CD4-positive, alpha-beta T cell treated with Interleukin-12 subunit alpha and Interleukin-12 subunit beta, for 1 hour (primary cell): ENCODE measurements at places on chromosomes 2 and 18.
A peak's percentile ranks its signal among the peaks of the same experiment; 100 is the strongest.

DNA sequence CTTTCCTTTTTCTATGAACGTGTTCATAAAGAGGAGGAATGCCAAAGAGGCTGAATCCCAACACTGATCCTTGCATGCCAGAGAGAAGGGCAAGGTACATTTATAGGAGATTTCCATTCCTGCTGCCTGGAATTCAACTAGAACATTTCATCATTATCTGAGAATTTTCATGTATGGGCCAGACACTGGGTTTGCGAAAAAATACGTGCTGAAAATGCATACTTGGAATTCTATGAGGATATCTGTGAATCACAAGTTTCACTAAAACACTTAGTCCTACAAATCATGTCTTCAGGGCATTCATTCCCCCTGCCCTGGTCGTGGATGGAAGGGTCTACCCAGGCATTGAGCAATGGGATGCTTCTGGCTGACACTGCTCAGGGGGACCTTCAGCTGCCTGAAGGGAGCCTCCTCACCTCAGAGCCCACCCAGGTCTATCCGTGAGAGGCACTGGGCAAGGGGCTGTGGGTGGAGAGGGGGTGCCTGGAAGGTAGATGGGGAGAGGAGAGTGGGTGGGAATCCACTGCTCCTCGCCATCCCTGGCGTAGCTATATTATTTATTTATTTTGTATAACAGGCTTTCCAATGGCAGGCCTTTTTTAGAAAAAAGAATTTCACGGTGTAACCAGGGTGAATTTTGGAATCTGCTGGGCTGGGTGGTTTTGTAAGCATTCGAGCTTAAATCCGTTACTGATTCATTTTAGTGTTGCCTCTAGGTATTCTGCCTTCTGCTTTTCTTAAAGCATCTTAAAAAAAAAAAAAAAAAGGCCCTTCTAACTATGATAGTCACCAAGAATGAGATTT lies 560.6 kb upstream of the ID2 start:
- no peak for DNase-seq

DNA sequence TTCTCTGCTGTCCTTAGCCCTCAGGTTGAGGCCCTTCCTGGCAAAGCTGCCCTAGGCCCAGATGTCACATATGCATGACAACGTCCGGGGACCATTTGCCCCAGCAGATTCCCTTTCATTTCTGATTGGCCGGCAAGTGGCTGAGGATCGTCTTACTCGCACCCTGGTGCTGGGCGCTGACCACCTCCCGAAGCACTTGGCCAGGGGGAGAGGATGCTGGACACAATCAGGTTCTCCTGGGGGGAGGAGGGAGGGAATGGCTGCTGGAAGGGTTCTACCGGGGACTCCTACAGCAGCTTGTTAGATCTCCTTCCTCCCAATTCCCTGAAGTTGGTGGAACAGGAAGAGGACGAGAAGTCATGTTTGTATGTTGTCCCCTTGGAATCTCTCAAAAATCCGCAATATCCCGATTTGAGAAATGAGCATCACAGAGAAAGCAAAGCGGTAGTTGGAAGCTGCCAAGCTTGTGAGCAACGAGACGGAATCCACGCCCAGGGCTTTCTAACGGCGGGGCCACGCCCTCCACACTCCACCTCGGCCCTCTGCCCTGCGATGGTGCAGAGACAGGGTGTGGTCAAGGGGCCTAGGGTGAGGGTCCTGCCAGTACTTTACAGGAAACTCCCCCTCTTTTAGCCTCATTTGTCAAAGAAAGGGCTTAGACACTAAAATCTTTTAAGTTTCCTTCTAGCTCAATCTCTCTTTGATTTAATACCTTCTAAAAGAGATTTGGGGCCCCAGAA lies 61.8 kb upstream of the YWHAQ start:
- DNase-seq, result peak; percentile 23

GRCh38 chr2:24515335-24515734 lies 24.3 kb downstream of the NCOA1 start:
- DNase-seq, result no peak

GRCh38 chr2:214995409-214995808 lies 143.0 kb downstream of the ABCA12 start:
- no peak for DNase-seq

GRCh38 chr2:84026818-84027217 lies 432.3 kb downstream of the SUCLG1 start:
- no peak for DNase-seq

DNA sequence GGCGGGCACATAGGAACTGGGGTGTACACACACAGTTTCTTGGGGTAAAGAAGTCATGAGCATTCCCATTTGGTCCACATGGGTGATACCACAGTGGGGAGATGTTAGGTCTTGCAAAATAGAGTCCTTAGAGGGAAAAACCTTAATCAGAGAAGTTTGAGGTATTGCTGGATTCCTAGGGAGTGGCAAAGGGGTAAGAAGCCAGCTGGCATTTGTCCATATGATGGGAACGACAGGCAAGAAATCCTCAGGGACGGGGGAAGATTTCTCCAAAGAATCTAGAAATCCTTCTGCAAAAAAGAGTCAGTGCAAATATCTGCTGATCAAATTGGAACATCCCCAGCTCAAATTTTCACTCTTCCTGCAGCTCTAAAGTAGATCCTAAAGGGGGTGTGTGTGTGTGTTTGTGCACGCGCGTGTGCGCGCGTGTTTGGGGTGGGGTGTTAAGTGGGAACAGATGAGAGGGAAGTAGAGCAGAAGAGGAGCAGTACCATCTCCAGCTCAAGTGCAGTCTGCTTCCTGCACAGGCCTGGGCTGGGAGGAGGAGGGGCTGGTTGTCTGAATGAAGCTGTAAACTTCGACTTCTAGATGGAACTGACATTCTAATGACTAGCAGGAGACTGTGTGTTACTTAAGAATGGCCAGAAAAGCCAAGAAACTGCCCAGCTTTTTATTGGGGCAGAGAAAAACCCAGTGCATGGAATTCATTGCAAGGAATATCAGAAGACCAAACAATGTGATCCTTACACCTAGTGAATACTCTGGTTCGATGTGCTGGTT lies 168.0 kb downstream of the SPP2 start:
- DNase-seq, result no peak

- no peak for DNase-seq
Observed at GRCh38 chr2:151842830-151843690, 14.8 kb upstream of the ARL5A start.

- DNase-seq, result no peak
Observed at GRCh38 chr2:113966171-113966570, 76.3 kb downstream of the ACTR3 start.

- DNase-seq, result no peak
Observed at GRCh38 chr2:95539290-95539689, 52.5 kb upstream of the TRIM43 start.

DNA sequence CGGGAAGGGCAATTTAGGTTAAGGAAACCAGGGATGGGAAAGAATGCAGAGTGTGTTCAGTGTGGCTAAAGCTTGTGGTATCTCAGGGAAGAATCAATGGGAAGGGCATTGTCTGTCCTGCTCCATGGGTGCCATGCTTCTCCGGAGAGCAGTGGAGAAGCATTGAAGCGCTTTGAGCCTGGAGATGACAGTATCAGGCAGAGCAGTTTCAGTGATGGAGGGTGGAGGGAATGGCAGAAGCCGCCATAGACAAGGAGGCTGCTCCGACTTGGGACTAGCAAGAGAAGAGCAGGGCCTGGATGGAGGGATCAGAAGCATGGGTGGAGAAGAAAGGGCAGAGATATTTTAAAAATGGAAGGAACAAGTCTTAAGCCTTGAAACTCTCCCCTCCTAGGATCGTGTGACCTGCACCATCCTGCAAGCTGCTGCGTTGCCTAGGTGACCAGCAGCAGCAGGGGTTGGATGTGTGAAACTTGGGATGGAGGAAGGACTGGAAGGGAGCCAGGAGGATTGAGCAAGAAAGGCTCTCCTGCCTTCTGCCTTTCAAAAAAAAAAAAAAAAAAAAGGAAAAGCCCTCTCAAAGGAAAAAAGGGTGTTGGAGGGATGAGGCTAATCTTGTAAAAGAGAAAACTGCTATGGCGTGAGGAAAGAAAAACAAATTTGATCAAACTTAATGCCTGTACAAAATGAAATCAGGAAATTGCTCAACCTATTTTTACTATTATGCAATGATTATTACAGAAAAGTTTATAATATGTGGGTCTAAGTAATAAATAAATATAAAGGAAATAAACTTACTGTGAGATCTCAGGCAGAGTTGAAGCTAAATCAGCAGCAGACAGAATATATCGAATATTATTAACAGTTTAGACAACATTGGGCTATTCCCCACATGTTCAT lies 493.8 kb upstream of the NRP2 start:
- no peak for DNase-seq

DNA sequence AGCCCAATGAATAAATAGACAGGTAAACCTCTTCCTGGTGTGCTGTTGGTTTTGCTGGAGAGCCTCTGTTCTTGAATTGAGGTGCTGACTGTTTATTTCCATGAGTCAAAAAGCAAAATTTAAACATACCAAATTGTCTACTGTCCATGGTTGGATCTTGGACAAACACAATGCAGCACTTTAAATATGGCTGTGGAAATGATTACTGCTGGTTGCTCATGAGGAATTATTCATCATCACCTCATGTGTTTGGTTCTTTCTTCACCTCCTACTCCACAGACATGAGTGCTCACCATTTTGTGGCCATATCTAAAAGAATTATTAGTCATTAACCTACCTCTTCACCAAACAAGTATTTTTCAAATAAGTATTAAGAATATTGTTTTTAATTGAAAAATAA lies 85.3 kb upstream of the GALNT5 start:
- DNase-seq, result no peak

- DNase-seq, result no peak
Observed at GRCh38 chr2:25400169-25400568, 58.4 kb upstream of the DNMT3A start.

DNA sequence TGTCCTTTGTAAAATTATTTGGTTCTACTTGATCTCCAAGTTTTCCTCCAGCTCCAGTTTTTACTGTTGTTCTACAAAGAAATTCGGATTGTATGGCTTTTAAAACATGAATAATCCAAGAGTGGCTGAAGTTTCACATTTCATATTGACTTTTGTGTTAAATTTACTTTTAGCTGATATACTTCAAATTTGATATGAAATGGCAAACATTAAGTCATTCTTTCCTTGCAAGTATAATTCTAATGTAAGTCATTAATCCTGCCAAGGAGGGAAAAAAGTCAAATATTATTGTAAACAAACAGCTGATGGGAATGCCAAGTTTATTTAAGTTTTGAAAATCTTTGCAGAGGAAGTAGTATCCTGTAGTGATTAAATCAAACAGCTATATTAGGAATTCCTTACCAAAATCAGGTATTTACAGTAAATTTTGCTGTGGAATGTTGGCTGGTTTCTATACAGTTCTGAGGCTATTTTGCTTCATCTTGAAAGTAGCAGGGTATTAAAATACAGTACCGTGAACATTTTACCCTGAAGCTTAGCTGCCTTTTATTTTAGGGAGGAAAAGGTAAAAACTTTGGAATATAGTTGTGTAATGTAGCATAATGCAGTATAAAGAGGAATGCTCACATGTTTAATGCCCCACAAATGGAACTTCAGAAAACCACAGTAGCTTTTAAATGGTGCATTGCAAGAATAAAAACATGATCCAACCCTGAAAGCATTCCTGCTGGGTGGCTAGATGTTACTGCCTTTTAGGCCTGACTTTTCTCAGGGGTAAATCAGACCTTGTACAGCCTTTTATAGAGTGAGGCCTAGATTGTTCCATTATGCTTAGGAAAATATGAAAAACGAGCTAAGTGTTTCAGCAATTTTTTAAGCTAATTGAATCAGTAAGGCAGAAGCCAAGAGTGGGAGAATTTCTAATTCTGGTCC lies 62.7 kb upstream of the NT5C1B start:
- no peak for DNase-seq

DNA sequence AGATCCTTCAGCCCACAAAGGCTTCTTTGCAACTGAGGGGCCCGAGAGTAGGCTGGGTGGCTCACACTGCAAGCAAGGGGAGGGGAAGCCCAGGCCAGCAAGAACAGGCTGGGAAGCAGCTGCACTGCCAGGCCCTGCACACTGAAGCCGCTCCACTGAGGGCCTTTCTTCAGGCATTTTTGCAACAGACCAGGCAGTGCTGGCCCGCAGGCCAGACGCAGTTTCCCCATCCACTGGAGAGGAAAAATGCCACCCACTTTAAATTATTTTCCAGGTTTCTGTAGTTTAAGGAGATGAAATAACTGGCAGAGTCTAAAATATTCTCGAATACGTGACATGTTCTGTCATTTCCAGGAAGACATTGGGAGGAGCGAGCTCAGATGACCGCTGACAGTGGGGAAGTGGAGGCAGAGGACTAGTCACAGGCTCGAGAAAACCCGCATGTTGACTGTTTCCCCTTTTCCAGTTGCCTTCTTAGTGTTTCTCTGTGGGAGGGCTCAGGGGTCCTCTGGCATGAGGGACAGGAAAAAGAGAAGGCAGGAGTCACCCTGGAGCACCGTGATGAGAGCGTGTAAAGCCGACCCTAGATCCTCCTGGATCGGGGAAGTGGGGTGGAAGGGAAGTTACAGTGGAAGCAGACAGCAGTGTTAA lies 53.3 kb upstream of the B3GNT7 start:
- no peak for DNase-seq

GRCh38 chr2:2452961-2453360 lies 121.9 kb upstream of the MYT1L start:
- DNase-seq, result no peak

GRCh38 chr2:54384301-54385203 lies 71.6 kb upstream of the SPTBN1 start:
- DNase-seq, result no peak

GRCh38 chr2:28206762-28207161 lies 185.9 kb upstream of the FOSL2 start:
- no peak for DNase-seq

DNA sequence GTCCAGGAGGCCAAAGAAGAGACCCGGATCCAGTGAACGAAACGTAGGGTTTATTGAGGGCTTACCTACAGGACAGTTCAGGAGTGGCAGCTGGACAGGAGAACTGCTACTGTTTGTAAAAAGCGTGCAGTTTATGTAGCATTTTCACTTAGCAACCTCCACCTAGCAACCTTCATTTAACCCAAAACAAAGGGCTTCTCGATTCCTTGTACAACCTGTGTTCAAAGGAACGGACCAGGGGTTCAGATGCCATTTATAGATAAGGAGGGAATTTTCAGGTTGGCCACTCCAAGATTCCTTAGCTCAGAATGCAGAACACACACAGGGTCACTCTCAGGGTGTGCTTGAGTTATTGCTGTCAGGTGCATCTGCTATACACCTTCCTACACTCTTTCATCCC lies 65.1 kb upstream of the YWHAQ start:
- DNase-seq, result no peak

DNA sequence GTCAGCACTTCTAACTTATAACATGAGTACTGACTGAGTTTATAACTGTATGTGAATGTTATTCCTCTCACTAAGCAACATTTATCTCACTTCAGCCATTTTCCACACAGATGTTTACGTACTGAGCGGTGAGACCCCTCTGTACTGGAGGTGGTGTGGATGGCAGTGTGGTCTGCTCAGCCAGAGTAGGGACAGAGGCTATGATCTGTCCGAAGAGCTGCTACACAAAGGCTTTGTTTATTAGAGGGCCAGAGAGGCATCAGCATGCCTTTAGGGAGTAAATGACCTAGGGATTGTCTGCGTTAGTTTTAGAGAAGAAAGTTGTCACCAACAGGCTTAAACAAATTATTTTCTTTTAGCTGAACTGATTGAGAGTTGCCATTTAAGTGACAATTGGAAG lies 23.2 kb upstream of the TACR1 start:
- DNase-seq, result no peak
